HS-5 (cell line): ENCODE measurements at places on chromosomes 6 and 20.

GRCh38 chr6:68639826-68640490, 4.9 kb downstream of the ADGRB3 start:
- DNase-seq: no peak

DNA sequence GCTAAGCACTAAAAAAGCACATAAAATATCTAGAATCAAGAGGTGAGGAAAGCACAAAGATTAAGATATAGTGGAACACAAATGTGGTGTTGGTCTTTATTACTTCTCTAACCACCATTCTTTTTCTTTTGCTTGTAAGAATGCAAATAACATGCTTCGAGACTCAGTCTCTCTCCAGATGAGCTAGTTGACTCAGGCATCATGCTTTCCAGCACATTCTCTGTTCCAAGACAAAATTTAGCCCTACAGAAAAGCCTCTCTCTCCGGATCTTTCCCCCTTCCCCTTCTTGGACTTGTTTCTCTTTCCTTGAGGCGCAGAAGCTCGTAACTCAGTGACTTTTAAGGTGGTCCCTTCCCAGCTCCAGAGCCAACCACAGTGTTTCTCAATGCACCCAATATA, 91.0 kb downstream of the FNDC1 start:
- DNase-seq: no peak

- no peak for DNase-seq
Measured at GRCh38 chr6:20633566-20634340, 99.5 kb downstream of the CDKAL1 start.

- no peak for DNase-seq
Measured at GRCh38 chr6:109768485-109768884, 77.4 kb downstream of the FIG4 start.

- no peak for DNase-seq
Measured at GRCh38 chr6:297571-298232, 5.4 kb downstream of the DUSP22 start.

GRCh38 chr6:41406728-41407489, 71.5 kb downstream of the NCR2 start:
- no peak for DNase-seq

- no peak for DNase-seq
Measured at GRCh38 chr6:156978948-156979347, 201.8 kb downstream of the ARID1B start.

DNA sequence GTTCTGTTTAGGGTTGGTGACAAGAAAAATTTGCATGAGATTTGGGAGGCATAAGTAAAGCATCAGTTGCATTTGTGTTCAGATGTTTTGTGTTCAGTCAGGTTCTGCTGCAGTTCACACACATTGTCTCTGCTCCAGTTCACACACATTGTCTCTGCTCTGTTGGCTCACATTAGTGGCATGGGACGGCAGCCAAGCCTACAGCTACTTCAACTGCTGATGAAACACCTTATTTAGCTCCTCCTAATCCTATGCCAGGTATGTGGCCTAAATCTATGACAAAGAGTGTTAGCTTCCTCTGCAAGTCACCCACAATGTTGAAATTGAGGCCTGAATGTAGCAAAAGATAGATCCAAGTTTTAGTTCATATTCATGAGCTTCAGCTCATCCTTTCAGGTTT, 278.1 kb upstream of the SYNCRIP start:
- no peak for DNase-seq

- DNase-seq: no peak
Measured at GRCh38 chr6:32149092-32149755, 2.5 kb downstream of the PRRT1 start.

DNA sequence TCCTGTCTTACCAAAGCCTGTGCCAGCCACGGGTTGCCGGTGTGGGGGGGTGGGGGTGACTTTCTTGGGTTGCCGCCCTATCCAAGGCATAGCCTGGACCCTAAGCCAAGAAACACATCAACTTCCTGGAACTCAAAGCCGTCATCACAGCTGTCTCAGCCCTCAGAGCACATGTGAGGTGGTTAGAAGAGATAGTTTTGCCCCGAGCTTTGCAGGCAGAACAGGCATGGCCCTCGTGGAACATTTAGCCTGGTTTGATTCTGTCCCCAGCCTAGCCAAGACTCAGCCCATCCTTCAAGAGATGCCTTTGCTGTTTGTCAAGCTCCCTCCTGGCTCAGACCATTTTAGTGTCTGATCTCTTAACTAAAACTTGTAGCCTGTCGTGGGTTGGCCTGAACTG, 64.9 kb downstream of the RREB1 start:
- no peak for DNase-seq

DNA sequence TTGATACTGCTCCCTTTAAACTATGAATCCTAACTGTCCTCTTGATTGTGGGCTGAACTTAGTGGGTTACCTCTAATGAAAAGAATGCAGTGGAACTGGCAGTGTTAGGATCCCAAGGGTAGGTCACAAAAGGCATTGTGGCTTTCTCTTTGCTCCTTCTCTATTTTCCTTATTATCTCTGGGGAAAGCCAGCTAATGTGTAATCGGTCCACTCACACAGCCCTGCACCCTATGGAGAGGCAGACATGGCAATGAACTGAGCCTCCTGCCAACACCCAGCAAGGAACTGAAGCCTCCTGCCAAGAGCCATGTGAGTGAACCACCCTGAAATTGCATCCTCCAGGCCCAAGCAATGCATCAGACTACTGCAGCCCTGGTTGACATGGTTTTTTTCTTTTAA, 24.6 kb upstream of the ZNF133 start:
- no peak for DNase-seq

DNA sequence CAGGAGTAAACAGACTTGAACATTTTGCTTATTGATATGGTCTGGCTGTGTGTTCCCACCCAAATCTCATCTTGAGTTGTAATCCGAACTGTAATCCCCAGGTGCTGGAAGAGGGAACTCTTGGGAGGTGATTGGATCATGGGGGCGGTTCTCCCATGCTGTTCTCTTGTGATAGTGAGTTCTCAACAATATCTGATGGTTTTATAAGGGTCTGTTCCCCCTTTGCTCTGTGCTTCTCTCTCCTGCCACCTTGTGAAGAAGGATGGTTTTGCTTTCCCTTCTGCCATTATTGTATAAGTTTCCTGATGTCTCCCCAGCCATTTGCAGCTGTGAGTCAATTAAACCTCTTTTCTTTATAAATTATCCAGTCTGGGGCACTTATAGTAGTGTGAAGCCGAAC, 40.0 kb downstream of the MYLIP start:
- no peak for DNase-seq

DNA sequence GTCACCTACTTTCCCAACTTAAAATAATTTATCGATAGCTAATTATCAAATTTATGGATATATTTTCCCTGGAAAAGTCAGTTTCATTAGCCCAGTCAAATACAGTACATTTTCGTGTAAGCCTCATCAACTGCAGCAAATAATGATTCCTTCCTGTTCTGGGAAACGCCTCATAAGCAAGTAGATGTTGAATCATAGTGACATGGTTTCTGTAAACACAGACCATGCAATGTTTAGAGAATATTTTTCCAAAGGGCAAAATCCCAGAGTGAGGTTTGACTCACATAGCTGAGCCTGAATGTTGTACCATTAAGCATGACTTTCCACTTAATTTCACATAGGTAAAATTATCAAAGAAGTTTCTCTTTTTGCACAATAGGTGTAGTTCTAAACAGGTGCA, 16.7 kb upstream of the VNN1 start:
- no peak for DNase-seq

DNA sequence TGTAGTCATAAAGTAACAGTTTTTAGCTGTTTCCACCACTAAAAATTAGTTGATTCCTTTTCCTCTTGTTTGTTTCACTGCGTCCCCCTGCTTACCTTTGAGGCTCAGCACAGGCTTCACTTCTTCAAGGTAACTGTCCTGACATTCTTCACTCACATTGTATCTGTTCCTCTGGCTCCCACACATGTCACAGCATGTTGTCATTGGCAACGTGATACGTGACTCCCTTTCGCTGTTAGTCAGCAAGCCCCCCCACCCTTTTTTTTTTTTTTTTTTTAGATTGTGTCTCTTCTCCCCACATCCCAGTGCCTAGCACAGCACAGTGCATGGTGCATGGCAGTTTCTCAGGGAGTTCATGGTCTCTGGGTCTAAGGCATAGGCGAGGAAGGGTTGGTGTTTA, 13.3 kb downstream of the VAPB start:
- DNase-seq: no peak

GRCh38 chr6:136607204-136607931, 57.1 kb upstream of the MAP7 start:
- no peak for DNase-seq

GRCh38 chr20:33113387-33113908, 34.0 kb downstream of the BPIFB4 start:
- no peak for DNase-seq

DNA sequence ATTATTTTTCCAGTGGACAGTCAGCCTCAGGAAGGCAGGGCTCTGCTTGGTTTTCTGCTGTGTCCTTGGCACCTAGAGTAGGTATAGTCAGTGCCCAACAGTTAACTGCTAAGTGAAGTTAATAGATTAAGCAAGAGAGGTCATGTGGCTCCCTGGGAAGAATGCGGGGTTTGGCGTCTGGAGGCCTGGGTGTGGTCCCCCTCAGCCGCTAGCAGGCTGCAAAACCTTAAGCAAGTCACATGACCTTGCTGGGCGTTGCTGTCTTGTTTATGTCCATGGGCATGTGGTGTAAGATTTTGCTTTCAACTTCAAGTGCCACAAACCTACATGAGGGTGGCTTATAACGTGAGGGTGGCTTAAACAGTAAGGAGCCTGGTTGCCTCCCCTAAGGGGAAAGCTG, 75.5 kb upstream of the SCP2D1 start:
- DNase-seq: no peak

DNA sequence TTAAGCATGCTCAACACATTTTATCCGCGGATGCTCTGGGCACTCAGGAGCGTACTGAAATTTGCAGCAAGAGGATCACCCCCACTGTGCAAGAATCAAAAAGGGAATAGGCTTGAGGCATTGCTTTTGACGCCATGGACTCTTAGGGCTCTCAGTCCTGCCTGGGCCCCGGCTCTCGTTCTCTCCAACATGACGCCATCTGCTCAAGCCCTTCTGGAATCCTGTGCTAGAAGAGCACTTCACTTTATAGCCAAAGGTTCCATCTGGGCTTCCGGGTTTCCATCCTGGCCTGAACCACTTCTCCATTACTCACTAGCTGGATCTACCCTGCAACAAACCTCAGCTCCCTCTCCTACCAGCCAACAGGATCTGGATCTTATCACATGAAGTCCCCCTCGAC, 105.3 kb downstream of the FOXF2 start:
- no peak for DNase-seq
